Heart right ventricle (tissue), 16 donors: ENCODE measurements at places on chromosomes 12 and 14. TPM values are rescaled to one million over a fixed set of nuclear protein-coding genes. Genes with fewer than 3 reads are reported as not detected.

- no peak for DNase-seq
These were observed 123.3 kb downstream of the KCNA5 start for GRCh38 chr12:5166976-5167375.

DNA sequence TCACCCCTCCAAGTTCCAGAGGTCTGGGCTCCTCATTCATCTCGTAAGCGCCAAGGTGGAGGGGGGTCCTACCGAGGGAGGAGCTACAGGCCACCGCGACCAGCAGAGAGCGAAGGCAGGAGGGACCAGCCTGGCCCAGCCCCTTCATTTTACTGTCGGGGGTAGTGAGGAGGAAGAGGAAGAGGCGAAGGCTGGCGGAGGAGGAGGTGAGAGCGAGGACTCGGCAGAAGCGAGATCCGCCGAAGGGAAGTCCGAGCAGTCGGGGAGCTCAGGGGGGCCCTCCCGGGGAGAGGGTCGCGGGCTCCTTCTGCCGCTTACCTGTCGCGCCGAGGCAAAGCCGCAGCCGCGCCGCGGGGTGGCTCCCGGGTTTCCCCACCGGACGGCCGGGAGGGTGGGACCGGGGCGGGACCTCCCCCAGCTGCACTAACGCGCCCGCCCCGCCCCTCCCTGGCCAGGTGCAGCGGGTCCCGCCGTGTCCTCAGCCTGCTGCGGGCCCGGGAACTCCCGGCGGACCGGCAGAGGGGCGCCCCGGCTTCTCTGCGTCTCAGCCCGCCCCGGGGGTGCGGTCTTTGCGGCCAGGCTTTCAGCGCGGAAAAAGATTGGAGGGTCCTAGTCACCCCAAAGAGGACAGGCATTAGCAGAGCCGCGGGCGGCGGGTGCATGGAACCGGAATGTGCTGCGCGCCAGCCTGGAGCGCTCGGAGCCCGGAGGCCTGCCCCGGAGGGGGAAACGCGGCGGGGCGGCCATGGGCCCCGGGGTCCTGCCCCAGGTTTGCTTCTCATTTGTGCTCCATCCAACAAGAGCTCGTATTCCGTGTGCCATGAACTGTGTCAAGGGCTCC, at the start of gene GALNT6:
Gene GALNT6 (minus strand): TSS at position 124 of the 841 bp plus-strand sequence. CDS start 11,625 bp downstream, outside the sequence.
- peak; percentile 20 for DNase-seq

- DNase-seq = no peak
These were observed 75.0 kb upstream of the HIF1A start for GRCh38 chr14:61620130-61620946.

DNA sequence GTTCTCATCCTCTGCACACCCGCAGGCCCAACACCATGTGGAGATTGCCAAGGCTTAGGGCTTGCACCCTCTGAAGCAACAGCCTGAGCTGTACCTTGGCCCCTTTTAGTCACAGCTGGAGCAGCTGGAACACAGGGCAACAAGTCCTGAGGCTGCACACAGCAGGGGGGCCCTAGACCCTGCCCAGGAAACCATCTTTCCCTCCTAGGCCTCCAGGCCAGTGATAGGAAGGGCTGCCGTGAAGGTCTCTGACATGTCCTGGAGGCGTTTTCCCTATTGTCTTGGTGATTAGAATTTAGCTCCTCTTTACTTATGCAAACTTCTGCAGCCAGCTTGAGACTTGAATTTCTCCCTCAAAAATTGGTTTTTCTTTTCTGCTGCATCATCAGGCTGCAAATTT, 373.5 kb upstream of the CLEC14A start:
- DNase-seq = no peak

- DNase-seq = no peak
These were observed 6.0 kb downstream of the TMCC3 start for GRCh38 chr12:94644141-94644979.

DNA sequence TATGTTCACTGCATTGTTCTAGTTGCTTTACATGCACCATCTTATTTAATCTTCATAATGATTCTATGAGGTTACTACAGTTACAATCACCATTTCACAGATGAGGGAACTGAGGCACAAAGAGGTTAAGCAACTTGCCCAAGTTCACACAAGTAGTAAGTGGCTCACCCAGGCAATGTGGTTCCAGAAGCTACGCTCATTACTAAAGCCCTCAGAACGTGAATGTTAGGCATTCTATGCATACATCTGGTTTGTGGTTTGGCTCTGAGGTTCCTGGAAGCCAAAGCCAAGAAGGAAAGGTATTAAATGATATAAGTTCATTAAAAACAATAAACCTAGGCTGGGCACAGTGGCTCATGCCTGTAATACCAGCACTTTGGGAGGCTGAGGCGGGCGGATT, 14.4 kb upstream of the VRTN start:
- no peak for DNase-seq

DNA sequence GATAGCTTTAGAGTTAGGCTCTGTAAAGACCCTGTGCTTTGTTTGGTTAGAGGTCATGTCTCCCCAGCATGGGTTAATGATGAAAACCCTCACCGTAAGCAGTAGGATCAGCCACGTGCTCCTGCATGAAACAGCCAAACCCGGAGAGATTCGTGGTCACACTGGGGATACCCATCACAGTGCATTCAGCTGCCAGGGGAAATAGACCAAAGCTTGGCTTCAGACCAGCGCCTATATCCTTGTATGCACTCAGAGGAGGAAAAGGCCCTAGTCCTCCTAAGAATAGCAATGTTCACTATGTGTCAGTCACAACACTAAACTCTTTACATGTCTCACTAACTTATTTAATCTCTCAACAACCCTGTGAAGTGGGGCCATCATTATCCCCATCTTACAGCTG, 16.3 kb downstream of the SPX start:
- no peak for DNase-seq

GRCh38 chr12:98653866-98654493, 8.9 kb downstream of the APAF1 start:
- DNase-seq = peak; percentile 20

DNA sequence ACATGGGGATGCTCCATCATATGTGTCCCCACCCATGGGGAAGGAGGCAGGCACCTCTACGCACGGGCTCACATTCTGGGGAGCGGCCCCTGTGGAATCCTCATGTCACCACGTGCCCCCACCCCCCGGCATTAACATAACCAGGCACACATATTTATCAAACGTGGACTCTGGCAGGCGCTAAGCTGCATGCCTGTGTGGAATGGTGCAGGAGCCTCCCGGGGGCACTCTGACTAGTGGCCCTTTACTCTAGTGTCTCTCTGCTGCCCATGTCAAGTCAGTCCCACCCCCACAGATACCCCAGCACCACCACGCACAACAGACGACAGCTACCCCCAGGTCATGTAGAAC, 66.1 kb downstream of the CCDC88C start:
- no peak for DNase-seq

- DNase-seq = no peak
These were observed 200.6 kb upstream of the STXBP6 start for GRCh38 chr14:25250516-25250915.

DNA sequence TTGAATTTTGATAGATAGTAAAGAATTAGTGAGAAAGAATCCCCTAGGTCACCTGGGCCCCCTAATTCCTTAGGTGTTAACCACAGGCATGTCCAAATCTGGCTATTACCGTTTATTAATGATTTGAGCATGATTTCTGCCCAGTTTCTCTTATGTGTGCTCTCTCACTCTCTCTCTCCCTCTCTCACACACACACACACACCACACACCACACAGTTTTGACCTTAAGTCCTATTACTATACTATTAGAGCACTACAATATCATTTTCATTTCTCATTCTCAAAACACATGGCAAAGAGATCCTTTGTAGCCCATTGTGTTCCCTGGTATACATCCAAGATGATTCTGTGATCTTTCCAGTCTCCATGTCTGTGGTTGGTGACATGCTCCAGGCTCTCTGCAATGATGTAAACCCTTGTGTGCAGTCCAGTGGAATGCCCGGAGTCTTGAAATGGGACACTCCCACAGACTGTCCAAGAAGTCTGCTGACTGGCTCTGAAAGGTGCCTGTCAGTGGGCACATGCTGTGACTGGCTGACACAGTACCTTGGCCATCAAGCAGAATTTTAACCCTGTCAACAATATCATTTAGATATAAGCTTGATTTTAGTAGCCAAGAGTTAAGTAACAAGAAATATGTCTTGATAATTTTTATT, 96.2 kb downstream of the FIGNL2 start:
- DNase-seq = peak; percentile 56

Gene SPTB
- total RNA-seq = 95.6 TPM

Gene LYZ
- 12.9 TPM for total RNA-seq

Gene SERPINA12
- not detected for total RNA-seq

Gene SIX1
- not detected for total RNA-seq

Gene HHIPL1
- total RNA-seq = 1.6 TPM

Gene ARHGEF25
- total RNA-seq = 10.3 TPM

Gene LPAR5
- total RNA-seq = 5.1 TPM
